ENCODE measurements at places on chromosomes 1 and 21.

- no peak for DNase-seq
These were observed 16.0 kb upstream of the AGO1 start for GRCh38 chr1:35866991-35867390.

GRCh38 chr1:15156807-15157380, 3.3 kb downstream of the TMEM51 start:
- DNase-seq = no peak

DNA sequence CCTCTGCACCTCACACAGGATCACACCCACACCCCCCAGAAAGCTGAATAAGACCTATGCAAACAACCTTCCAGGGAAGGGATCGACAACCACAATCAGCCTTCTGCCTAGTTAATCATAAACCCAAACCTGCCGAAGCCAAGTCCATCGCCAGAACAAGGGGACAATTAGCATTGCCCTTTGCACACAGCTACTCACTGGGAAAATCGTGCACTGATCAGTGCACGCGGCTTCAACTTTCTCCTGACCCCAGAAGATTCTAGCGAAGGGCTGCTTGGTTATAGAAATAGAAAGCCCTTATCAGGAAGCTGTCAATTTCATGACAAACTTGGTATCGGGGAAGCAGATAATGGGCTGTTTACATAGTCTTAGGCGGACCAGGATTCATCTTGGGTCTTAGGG, 29.5 kb downstream of the RUNX1 start:
- DNase-seq = no peak

DNA sequence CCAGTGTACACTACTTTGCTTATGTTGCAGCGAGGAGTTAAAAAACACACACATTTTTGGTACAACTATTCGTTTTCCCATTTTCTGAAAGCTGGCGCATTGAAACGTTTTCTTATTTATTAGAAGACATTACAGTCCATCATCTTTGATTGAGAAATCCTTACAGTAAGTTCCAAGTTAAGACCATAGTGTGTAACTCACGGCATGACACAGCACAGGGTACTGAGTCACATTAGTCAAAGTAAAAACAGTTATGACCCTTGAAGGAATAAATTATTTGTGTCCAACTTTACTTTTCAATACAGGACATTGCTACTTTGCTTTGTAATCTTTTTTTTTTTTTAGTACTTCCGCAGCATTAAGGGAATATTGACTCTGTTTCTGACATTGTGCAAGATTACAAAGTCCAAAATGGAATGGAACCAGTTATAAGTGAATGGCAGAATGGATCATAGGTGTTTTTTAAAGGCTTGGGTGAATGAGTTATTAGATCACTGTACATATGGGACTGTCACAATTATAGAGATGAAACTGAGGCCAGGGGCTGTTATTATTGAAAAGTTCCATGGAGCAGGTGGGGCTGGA, 11.7 kb downstream of the PTGFRN start:
- DNase-seq = no peak

DNA sequence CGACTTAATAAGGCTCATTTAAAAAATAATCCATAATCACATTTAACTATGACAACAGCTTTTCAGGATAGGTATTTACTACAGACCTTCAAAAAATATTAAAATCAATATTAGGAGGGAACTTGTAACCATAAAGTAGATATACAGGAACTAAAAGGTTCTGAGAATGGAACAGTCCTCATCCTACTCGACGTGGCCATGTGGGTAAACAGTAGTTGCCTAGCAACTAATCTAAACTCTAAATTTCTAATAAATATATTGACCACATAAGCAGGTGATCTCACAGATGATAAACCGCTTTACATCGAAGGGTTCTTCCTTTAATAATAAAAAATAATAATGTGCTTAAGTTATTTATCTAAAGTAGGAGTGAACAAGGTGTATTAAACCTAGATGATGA, 7.9 kb downstream of the AKT3 start:
- no peak for DNase-seq

GRCh38 chr1:2991753-2992495, 29.3 kb upstream of the ACTRT2 start:
- no peak for DNase-seq

- no peak for DNase-seq
These were observed 10.1 kb downstream of the TMCC2 start for GRCh38 chr1:205237526-205238484.

GRCh38 chr1:1419813-1420653, 1.0 kb downstream of the ANKRD65 start:
- no peak for DNase-seq

- no peak for DNase-seq
These were observed 23.6 kb downstream of the KCND3 start for GRCh38 chr1:111965781-111966443.

DNA sequence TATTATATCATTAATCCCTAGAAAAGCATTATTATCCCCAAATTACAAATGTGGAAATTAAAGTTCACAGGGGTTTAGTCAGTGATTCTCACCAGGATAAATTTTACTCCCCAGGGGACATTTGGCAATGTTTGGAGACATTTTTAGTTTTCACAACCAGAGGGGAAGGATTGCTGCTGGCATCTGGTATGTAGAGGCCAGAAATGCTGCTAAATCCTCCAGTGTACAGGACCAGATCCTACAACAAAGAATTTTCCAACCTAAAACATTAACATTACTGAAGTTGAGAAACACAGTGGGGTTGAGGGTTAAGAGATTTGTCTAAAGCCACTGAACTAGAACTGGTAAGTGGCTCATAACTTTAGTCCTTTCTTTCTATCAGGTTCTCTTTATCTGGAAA, 162.0 kb upstream of the SYT6 start:
- no peak for DNase-seq

DNA sequence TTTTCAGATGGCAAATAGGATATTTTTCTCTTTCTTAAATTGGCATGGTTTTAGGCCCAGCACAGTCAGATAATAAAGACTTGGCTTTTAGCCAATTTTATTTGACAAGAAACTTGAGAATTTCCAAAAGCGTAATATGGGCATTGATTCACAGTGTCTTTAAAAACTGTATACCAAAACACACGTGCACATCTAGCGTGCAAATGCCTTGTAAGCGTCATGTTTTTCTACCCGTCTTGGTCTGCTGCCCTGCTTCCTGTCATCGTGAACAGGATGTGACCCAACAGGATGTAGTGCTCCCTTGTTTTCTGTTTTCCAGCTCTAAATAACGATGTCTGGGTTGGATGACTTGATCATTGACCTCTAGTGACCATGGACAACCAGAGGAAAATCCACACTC, 24.7 kb upstream of the SLC44A3 start:
- no peak for DNase-seq

DNA sequence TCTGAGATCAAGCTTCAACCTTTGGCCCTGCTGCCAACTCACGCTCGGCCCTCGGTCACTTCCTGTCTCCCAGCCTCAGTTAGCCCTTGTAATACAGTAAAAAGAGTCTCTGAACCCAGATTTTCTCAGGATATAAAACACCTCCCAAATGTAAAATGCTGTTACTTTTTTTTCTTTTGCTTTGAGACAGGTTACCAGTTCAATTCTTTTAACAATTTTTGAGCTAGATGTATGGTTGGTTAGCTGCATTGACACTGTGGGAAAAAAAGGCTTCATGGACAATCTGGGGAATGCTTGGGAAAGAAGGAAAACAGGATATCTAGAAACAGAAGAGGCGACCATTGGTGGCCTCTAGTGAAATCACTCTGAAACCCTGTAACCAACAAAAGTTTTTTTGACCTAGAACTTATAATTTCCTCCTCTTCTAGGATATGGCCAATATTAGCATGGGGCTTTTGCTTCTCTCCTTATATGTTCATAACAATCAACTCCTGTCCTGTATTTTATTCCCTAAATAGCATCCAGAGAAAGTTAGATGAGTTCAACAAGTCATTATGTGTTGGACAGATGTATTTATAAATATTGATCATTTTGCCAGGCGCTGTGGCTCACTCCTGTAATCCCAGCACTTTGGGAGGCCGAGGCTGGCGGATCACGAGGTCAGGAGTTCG, 1.3 kb downstream of the CMPK1 start:
- DNase-seq = no peak

DNA sequence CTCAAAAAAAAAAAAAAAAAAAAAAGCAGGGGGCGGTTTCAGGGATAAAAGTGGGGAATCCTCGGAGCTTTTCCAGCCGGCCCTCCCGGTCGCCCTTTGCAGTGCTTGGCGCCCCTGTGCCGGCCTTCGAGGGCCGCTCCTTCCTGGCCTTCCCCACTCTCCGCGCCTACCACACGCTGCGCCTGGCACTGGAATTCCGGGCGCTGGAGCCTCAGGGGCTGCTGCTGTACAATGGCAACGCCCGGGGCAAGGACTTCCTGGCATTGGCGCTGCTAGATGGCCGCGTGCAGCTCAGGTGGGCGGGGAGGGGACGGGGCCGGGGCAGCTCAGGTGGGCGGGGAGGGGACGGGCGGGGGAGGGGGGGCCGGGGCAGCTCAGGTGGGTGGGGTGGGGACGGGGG, 25.3 kb downstream of the RNF223 start:
- no peak for DNase-seq

GRCh38 chr1:54424398-54424797, 18.2 kb upstream of the SSBP3 start:
- no peak for DNase-seq

- no peak for DNase-seq
These were observed 2065.2 kb downstream of the MRPL39 start for GRCh38 chr21:23542097-23542496.

GRCh38 chr1:62194651-62195544, at the start of gene L1TD1:
TSS of gene L1TD1 (plus strand) at chr1:62194849. CDS start at chr1:62206629, 11,780 bp downstream.
- no peak for DNase-seq

DNA sequence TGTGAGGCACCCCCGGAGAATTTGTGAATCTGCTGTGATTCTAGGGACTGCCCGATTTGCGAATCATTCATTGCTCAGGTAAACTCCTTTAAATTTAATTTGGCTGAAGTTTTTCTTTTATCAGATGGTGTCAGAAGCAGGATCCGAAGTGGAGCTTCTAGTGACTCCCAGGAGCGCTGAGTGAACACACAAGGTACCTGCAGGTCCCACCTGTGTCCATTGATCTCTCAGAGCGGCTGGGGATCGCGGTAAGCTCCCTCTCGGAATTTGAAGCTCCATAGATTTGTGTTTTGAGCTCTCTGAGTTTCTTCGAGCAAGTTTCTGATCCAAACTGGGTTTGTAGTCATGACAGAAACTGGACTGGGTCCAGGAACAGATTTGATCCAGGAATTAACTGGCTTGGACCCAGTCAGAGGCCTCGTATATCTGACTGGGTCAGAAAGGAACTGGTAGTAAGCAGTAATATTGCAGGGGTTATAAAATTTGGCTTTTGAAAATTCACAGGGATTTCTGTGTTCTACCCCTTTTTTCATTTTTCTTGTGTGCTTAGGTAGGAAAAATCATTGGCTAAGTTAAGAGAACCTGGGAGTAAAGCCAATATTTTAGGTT, 56.2 kb upstream of the EDEM3 start:
- no peak for DNase-seq

- no peak for DNase-seq
These were observed 33.2 kb upstream of the PRSS38 start for GRCh38 chr1:227782226-227782625.

DNA sequence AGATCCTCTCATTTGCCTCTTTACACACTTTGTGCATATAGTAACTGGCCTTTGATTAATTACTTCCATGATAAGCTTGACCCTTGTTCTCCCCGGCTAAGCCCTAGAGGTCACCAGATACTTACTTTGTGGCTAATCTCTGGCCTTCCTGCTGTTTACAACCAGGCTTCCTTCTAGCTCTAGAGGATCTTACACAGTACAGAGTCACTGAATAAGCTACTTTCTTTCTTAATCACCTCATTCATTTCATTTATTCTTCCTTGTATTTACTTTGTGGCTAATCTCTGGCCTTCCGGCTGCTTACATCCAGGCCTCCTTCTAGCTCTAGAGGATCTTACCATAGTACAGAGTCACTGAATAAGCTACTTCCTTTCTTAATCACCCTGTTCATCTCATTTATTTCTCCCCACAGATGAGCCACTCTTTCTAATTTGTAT, 144.3 kb upstream of the C1orf21 start:
- DNase-seq = no peak

- no peak for DNase-seq
These were observed 20.0 kb downstream of the OLFML3 start for GRCh38 chr1:113999233-113999632.

DNA sequence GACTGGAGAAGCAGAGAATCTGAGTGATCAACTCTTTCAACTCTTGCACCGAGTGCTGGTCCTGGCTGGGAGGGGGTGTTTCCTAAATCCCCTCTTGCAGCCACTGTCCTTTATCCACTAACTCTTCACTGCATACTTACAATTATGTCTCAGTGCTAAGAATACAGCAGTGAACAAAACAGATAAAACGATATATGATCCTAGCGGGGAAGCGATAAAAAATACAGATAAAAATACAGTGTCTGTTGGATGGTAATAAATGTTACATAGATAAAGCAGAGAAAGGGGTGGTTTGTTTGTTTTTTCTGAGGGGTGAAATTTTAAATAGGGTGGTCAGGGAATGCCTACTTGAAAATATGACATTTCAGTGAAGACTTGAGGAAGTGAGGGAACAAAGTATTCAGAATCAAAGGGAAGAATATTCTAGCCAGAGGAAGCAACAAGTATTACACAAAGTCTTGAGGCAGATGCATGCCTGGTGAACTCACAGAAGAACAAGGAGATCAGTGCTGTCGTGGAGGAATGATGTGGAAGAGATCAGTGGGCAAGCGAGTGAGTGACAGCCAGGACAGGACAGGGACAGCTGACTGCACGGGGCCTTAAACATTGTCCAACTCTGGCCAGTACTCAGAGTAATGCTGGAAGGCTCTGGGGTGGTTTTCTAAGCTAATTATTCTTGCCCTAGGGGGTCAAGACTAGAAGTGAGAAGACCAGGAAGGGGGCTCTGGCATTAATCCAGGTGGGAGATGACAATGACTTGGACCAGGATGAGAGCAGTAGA, 110.0 kb downstream of the APP start:
- no peak for DNase-seq

- DNase-seq = no peak
These were observed 9.8 kb downstream of the ERI3 start for GRCh38 chr1:44345187-44345775.
